ENCODE measurements at places on chromosomes 3 and 15.

DNA sequence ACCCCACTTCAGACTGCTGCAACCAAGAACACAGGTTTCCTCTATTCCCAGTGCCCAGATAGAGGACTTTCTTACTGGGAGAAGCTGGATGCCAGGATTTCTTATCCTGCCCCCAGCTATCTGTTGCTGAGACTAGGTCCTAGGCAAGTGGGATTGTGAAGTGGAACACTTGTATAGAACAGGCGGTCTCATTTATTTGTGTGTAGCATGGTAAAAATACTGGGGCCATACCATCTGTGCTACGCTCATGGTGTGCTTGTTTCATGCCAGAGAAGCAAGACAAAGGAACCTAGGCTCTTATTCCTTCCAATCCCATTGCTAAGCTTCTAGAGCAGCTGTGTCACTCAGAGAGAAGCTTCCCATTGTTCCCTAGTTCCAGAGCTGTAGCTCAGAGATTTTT is 191.5 kb upstream of the EPHA6 start:
- DNase-seq = no peak

DNA sequence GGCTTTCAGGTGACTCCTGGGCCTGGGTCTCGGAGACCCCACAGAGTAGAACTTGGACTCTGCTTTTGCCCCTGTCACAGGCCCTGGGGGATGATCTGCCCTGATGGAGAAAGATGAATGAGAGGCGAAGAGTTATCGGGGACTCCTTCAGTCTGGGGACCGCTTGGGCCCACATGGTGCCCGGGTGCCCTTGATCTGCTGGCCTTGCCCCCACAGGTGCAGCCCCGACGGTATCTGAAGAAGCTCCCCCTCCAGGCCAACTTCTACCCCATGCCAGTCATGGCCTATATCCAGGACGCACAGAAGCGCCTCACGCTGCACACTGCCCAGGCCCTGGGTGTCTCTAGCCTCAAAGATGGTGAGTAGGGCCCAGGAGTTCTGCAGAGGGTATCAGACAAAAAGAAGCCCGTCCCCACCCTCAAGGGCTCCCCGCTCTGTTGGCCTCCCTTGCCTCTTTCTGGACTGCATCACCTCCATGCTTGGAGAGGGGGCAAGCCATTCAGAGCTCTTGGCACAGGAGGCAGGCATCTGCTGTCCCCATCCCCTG is 10.4 kb downstream of the MAN2A2 start:
- DNase-seq = no peak

DNA sequence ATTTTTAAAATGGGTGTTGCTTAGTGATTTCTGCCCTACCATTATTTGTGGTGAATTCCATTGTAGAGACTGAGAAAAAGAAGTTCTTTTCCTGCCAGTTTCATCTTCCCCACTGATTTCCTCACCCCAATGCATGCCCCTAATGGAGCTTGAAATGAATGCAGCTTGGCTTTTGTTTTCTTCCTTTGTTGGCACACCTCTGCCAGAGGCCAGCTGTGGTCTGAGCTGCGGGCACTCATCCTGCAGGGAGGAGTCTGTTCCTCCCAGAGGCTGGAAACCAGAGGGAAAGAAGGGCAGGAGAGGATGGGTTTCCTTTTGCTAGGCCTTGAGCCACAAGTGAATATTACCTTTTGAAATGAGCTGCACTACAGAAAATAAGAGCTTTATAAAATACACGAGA is 9.3 kb upstream of the ST8SIA2 start:
- DNase-seq = no peak

DNA sequence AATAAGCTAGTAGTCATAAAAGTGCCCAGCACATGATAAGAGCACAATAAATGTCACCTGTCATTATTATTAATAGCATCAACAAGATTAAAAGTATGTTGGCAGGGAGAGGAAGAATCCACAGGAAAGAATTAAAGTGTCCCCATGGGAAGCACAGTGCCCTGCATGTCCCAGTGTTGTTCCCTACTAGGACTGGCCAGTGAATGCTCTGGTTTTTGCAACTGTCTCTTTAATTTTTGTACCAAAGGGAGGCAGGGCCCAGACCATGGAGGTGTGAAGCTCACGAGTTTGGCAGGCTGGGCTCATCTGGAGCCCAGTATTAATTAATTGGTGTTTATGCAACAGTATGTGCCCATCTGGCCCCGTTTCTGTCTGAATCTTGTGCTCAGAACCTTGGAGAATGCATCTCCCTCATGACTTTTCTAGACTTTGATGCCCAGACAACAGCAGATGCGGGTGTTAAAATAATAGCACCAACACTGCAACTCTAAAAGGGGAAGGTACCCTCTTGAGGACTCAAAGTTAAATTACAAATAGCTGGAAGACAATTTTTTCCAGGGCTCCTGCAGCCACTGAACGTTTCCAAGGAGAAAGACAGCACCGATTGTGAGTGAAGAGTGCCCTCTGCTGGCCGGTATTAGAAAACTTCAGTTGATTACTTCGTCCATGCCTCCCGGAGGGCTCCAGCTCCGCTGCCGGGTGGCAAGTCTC is 71.9 kb upstream of the SPATA12 start:
- DNase-seq = peak; percentile 18

- no peak for DNase-seq
Measured at GRCh38 chr3:36924744-36925521, 19.9 kb downstream of the TRANK1 start.

- DNase-seq = no peak
Measured at GRCh38 chr3:111956995-111957734, 21.7 kb upstream of the ABHD10 start.

GRCh38 chr3:155587581-155587980 is 157.3 kb downstream of the PLCH1 start:
- no peak for DNase-seq

DNA sequence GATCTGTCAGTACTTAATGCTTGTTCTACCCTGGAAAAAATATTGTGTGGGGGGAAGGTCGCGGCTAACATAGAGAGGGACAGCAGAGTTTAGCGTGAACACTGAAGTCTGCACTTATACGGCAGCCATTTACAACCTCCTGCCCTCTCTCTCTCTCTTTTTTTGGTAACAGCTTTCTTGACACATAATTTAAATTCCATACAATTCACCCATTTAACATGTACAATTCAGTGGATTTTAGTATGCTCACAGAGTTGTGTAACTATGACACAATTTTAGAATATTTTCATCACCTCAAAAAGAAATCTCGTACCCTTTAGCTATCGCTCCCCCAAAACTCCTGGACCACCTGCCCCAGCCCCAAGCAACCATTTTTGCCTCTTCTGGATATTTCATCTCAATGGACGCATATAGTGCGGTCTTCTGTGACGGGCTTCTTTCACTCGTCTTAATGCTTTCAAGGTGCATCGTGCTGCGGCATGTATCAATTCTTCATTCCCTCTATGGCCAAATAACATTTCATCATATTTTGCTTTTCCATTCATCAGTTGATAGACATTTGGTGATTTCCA is 141.8 kb downstream of the XXYLT1 start:
- no peak for DNase-seq

- DNase-seq = no peak
Measured at GRCh38 chr3:46361408-46362283, 7.7 kb downstream of the CCR2 start.

- DNase-seq = no peak
Measured at GRCh38 chr3:170258105-170258487, 35.9 kb downstream of the PRKCI start.

DNA sequence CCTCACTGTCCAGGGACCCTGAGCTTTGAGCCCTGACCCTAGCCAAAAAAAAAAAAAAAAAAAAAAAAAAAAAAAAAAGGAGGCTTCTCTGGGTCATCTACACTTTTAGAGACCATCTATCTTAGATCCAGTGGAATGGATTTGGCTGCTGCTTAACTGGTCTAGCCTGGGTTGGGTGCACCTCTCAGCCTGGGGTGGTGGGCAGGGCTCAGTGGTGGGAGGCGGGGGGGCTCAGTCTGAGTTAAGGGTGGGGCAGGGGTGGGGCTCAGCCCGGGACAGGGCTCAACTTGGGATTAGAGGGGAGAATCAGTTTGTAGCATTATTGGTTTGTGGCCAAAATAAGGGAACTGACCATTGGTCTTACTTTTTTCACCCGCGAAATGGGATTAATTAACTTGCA is 139.2 kb downstream of the TPRA1 start:
- no peak for DNase-seq

- DNase-seq = no peak
Measured at GRCh38 chr3:66851894-66852613, 146.1 kb upstream of the KBTBD8 start.

DNA sequence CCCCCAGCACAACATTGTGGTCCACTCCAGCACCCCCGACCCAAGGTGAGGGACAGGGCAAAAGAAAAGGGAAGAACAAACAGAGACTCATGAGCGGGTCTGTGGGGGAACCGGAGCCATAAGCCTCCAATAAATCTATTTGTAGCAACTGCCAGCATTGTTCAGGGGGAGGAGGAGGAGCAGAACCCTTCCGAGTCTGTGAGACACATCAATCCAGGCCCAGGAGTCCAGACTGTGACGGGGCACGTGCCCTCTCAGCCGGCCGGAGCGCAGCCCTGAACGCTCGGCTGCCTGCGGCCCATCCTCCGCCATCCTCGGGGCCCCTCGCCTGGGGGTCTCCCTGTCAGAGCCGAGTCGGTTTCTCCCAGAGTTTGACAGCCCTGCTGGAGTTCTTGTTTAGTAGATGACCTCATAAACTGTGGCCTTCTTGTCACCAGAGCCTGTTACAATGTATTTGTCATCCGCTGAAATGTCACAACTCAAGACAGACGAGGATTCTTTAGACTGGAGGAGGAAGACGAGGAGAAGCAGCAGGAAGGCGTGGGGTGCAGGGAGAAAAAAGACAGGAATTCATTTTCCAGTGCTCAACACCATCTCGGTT is 47.9 kb downstream of the TLE3 start:
- DNase-seq = no peak
